ENCODE measurements at places on chromosomes 1 and 21.
A peak's percentile ranks its signal among the peaks of the same experiment; 100 is the strongest.

- DNase-seq: peak; percentile 24
Measured at GRCh38 chr21:45508607-45509565, 33.4 kb downstream of the SLC19A1 start.

DNA sequence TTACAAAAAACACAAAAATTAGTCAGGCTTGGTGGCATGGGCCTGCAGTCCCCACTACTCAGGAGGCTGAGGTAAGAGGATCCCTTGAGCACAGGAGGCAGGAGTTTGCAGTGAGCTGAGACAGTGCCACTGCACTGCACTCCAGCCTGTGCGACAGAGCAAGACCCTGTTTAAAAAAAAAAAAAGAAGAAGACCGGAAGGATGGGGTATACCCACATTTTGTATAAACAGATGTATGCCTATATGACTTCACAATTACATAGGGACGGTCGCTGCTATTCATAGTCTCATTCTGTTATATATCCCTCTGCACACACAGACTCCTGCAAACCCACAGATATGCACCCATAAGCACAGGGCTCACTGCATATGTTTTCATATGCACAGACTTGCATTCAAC is 12.7 kb downstream of the LCK start:
- no peak for DNase-seq

DNA sequence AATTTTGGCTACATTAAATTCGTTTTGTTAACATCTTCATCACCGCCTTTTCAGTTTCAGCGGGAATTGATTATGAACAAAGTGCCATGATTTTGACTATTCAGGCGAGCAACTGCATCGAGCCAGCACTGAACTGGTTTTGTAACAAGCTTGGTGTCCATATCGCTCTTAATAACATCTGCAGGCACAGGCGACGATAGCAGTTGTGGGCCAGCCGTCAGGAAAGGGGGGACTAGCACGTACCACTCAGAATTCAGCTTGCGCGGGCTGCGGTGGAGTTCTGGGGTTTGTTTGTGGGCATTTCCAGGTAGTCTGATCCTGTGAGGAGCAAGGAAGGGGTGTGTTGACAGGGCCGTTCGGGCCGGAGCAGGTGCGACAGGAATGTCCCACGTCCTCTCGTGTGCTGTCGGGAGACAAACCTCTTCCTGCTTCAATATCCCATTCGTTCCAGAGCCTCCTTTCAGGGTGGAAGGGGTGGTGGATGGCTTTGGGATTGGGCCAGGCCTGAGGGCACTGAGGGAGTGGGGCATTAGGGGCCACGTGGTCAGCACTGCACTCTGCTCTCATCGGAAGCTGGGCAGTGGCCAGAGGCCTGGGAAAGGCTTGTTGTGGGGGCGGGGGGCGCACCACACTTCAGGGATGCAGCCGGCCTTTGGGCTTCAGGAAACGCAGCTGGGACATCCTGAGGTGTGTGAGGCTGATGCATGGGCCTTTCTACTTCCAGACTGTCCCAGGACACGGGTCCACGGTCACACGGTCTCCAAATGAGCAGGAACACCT is 39.1 kb downstream of the SKI start:
- no peak for DNase-seq

- DNase-seq: no peak
Measured at GRCh38 chr21:15768045-15768601, 38.3 kb downstream of the USP25 start.

DNA sequence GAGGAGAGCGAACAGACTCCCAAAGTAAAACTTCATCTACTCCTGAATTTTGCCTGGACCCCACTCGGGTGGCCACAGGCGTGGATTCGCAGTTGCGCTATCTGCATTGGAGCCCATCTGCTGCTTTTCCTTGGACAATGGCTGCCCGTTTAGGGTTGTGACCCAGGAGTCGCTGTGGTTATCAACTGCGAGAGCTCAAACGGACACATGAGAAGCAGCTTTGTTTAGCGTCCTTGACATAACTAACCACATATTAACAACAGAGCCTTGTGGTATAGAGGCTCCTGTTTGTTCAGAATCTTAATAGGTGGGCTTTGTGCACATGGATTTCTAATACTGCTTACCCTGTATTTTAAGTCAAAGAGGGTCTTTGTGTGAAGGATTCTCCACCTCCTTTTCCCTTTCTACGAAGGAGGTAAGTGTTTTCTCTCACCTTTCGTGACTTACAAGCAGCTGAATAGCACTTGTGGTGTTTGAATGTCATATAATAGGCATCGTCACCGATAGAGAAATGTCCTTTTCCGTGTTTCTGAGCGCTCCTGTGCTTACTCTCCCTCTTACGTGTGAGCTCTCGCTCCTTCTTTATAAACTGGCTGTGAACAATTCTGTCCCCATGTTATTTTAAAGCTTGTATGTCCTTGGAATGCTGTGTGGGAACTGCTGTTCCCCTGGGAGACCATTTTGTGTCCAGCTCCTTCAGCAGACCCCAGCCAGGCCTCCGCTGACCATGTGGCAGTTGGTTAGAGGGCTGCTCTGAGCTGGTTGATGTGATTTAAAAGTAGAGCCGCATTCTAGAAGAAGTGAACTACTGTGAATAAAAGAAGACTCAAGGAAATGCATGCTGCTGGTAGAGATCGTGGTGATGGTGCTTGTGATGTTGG is 441.4 kb downstream of the RPS6KC1 start:
- DNase-seq: no peak

DNA sequence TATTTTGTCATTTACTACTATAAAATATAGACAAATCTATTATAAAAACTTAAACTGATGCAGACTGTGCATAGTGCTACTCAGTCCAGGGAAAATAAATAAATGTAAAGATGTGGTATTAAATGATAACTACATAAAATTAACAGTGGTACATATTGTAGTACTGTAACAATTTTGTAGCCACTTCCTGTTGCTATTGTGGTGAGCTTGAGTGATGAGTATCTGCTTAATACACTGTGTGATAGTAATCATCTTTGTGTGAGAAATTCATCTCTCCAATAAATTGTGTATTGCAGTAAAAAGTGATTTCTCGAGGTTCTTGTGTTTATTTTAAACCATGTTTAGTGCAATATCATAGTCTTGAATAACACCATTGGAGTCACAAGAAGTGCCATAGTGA is 353.4 kb upstream of the ZRANB2 start:
- no peak for DNase-seq

GRCh38 chr1:67889953-67890567 is 56.8 kb upstream of the GNG12 start:
- DNase-seq: no peak

GRCh38 chr1:228751360-228752098 is 16.2 kb downstream of the RHOU start:
- DNase-seq: no peak

GRCh38 chr1:905811-906599 is 17.7 kb upstream of the SAMD11 start:
- peak; percentile 34 for DNase-seq

DNA sequence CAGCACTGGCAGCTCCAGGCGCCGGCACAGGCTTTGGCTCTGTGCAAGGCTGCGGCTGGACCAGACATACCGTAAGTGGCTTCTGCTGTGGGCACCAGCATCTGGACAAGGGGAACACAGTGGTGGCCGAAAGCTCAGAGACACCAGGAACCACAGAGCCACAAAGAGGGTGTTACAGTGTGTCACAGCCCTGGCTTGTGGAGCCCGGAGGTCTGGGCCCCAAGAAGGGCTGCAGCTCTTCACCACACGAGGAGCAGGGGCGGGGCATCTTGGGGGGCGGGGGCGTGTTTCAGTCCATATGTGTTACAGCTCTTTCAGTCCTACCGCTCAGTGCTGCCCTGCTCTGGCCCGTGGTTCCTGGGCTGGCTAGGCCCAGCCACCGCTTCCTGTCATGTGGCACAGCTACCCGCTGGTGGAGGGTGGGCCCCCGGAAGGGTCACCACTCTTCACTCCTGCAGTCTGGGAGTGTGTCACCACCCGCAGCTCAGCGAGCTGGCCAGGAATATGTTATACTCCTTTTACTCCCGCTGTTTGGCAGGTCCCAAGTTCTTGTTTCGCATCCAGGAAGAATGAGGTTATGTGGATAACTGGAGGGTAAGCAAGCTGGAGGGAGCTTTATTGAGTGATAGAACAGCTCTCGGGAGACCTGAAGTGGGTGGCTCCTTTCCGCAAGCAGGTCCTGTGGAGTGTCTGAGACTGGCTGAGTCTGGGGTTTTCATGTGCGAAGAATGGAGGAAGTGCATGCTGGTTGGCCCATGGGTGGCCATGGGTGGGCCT is 3.3 kb upstream of the LSM10 start:
- peak; percentile 18 for DNase-seq

GRCh38 chr1:54317084-54317483 is 89.1 kb downstream of the SSBP3 start:
- no peak for DNase-seq

DNA sequence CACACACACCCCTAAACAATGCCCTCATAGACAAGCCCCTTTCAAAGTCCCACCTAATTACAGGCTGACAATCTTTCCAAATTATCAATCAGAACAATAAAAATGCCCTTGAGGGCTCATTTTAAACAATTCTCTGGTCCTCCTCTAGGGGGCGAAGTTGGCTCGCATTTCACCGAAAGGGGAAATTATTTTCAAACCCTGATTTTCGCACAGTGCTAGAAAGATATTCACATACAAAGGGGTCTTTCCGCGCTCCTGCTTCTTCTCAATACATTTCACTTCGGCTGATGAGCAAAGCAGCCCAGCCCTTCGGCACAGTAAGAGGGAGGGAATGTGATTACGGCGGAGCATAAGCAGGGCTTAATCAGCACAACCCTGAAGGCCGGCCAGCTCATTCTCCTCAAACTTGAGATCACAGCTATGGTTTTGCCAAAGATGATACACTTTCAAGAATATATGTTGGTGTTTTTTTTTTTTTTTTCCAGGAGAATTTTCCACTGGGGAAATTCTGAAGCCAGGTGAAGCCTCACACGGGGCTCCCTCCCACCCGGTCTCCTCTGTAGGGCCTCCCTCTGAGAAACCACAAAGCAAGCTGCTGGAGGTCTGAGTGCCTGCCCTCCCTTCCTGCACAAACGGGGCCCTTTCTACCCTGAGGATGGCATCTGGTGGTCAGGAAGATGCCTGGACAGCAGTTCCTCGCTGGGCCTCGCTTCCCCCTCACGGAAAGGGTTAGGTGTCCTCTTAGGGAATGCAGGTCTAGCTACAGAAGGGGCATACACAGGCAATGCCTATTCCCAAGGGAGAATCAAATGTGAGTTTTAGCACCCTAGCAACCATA is 66.9 kb downstream of the GNG12 start:
- peak; percentile 40 for DNase-seq

- no peak for DNase-seq
Measured at GRCh38 chr1:60228041-60228491, 154.5 kb upstream of the C1orf87 start.

DNA sequence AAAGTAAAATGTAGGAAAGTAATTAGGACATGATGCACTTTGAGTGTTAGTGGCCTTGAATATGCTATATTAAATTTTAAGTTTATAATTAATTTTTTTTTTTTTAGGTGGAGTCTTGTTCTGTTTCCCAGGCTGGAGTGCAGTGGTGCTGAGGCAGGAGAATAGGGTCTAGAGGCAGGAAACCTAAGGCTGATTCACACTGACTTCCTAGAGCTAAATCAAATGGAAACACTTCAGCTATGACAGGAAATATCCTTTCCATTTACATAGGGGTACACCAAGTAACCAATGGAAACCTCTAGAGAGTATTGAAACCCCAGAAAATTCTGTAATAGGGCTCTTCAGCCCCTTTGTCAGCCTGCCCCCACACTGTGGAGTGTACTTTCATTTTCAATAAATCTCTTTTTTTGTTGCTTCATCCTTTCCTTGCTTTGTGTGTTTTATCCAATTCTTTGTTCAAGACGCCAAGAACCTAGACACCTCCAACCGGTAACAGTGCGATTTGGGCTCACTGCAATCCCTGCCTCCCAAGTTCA is 17.9 kb upstream of the THRAP3 start:
- DNase-seq: no peak

DNA sequence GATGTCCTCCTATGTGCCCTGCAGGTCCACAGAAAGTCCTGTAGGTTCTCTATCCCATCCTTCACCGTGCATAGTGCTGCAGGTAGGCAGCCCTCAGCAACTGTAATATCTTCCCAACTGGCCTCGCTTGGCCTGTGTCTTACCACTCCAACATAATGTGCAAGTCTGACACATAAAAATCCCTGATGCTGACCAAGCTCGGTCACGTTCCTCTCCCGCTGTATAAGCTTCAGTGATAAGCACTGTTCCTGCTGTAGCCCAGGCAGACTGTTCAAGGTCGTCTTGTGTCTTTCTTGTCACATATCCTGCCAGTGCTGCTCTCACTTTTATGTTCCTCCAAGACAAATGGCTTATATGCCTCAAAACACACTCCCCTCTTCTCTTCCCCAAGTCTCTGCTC is 19.4 kb upstream of the KCNE1 start:
- no peak for DNase-seq

- no peak for DNase-seq
Measured at GRCh38 chr1:76021846-76022245, 52.7 kb upstream of the ST6GALNAC3 start.

- DNase-seq: no peak
Measured at GRCh38 chr1:100141192-100141591, 8.2 kb downstream of the TRMT13 start.

- no peak for DNase-seq
Measured at GRCh38 chr1:10693497-10694273, 102.8 kb downstream of the CASZ1 start.

- DNase-seq: no peak
Measured at GRCh38 chr1:234270581-234271242, 102.5 kb upstream of the COA6 start.

DNA sequence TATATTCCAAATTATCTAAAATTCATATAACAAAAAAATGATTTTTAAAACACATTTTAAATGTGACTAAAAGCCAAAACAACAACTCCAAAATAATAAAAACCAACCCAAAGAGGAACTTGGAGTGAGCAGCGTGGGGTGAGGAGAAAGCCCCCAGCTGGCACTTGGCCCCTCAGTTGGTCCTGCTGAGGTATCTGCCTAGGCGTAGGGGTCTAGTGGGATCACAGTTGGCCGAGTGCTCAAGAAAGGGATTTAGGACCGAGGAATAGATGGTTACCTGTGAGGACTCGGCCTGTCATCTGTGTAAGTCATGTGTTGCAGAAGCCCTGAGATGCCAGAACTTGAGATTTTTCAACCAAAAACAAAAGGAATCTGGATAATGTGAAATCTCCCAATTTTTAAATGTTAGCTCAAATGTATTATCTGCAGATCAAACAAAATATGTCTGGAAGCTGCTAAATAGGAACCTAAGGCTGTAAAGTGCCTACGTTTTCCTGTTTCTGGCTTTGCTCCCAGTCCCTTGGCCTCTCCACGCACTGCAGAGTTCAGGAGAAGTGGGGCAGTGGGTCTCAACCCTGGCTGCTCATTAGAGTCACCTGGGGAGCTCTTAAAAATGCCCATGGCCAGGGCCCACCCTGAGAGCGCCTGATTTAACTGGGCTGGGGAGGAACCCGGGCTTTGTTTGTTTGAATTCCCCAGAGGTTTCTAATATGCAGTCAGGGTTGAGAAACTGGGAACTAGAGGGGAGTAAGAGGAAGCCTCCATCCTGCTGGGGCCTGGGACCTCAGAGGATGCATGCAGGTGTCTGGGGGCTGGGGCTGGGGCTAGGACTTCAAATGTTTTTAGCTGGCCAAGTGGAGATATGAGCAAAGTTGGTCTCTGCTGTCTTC is 38.5 kb upstream of the LDLRAP1 start:
- DNase-seq: no peak

- no peak for DNase-seq
Measured at GRCh38 chr21:38831526-38832467, 26.1 kb downstream of the ETS2 start.
